Pulmonary artery endothelial cell (primary cell): ENCODE measurements at places on chromosomes 2 and 18.

DNA sequence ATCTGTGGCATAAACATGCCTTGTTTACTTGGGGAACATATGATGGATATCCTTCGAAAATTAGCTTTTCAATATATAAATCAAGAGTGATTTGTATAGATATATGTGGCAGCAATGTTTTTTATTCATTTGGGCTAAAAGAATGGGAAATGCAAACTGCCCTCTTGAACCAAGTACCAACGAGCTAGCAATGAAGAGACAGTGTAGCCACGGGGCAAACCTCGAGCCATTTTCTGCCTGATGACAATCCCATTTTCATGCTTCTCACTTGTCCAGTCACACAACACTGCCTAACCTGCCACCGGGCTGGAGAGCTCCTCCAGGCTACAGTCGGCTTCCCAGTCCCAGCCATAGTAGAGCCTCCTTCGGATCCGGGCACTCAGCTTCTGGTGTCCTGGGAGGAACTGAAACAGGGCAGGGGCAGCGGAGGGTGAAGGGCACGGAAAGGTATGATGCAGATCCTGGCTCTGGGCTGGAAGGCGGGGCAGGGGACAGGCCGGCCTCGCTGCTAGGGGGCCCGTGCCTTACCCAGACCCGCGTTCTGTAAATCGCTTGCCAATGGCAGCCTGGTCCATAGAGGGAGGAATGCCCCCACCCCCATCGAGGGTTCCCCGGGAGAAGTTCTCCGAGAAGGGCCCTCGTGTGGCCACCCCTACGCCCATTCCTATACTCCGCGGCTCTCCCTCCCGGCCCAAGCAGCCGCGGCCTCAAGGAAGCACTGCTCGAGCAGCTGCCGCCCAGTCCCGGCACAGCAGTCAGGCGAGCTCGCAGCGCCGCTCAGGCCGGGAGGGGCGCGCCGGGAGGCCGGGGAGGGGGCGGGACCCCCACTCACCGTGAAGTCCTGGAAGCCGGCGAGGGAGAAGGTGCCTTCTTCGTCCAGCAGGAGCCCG lies 552 bp downstream of the CNPPD1 start:
- DNase-seq = no peak

- DNase-seq = no peak
Observed at GRCh38 chr18:10690366-10690765, 164.5 kb downstream of the NAPG start.

DNA sequence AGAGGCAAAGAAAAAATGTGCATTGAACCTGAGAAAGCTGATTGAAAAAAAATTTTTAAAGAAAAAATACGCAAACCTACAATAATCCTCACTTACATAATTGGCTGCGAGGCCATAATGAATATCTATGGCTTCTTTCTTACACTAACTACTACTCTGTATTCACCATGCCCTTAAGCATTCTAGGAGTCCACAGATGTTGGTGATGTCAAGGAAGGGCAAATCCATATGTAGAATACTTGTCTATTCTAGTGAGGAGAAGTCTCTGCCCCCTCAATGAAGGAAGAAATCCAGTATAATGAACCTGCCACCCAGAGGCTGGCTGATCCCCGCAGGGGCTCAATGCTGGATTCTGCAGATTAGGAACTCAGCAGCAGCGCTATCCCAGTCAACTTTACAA lies 14.3 kb downstream of the GALNT3 start:
- no peak for DNase-seq

DNA sequence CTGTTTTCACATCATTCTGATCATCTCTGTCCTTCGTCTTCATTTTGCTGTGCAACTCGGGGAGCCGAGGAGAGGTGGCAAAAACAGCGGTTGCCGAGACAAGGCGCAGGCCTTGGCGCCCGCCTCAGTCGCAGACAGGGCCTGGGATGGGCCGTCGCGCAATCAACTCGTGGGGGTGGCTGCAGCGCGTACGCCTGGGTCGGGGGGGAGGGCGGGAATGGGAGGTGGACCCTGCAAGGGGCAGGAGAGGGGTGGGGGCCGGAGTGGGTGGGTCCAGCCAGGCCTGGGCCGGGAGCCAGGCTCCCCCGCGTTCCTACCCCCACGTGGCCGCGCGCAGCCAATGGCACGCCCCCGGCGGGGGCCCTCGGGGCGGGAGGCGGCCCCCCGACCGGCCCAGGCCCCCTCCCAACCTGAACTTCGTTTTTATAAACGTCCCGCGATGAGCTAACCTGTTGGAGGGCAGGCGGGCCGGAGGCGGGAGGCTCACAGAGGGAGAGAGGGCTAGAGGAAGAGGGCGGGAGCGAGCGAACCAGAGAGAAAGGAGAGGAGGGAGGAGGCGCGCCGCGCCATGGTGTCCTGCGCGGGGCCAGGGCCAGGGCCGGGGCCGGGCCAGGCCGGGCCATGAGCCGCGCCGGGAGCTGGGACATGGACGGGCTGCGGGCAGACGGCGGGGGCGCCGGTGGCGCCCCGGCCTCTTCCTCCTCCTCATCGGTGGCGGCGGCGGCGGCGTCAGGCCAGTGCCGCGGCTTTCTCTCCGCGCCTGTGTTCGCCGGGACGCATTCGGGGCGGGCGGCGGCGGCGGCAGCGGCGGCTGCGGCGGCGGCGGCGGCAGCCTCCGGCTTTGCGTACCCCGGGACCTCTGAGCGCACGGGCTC lies at the start of gene HOXD13:
TSS of gene HOXD13 (plus strand) at position 452 of the 875 bp plus-strand sequence. CDS start at position 622, 170 bp downstream.
- no peak for DNase-seq

DNA sequence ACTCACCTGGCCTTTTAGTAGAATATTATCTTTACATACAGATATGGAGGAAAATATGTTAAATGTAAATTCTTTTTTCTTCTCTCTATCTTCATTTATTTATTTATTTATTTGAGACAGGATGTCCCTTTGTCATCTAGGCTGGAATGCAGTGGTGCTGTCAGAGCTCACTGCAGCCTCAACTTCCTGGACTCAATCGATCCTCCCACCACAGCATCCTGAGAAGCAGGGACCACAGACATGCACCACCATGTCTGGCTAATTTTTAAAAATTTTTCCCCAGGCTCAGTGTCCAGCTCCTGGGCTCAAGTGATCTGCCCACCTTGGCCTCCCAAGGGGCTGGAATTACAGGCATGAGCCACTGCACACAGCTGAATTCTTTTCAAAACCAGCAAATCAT lies 20.3 kb downstream of the KYNU start:
- DNase-seq = no peak

GRCh38 chr2:120658770-120659158 lies 76.9 kb upstream of the GLI2 start:
- DNase-seq = no peak

- no peak for DNase-seq
Observed at GRCh38 chr2:108988796-108989713, at the start of gene EDAR. TSS of gene EDAR (minus strand) at chr2:108989220. CDS start at chr2:108931014, 58,206 bp downstream.

DNA sequence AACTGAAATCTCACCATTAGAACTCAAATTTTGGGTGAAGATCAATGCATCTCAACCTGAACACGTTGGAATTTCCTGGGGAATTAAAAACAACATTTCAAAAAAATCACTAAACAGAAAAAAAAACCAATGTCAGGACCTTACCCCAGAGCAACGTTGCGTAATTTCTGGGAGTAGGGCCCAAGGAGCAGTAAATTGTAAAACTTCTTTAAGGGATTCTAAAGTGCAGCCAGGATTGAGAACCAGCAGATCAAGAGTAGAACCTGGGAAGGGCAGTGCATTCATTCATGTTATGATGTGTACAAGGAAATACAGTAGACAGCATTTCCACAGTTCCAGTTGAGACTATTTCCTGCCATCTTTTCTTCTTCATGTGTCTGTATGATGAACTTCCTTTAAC lies 56.9 kb downstream of the RHBDD1 start:
- no peak for DNase-seq

DNA sequence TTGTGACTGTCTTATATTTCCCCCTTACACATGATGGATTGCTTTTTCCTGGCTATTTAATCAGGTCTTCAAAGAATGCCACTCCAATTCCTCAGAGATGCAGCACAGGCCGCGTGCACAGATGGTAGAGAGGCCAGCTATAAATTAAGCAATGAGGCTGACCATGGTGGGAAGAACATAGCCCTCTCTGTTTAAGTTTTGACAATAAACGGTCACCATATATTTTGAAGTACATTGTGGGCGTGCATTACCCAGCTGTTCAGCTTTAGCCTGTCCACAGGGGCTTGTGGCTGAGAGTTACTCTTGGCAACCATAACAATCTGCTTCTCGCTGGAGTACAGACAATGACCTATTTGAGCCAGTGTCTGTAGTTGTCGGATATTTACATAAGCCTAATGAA lies 730.8 kb downstream of the DCC start:
- no peak for DNase-seq

GRCh38 chr2:76318848-76319360 lies 608.2 kb upstream of the GCFC2 start:
- no peak for DNase-seq

- DNase-seq = no peak
Observed at GRCh38 chr18:48695671-48696070, 156.8 kb downstream of the CTIF start.

- DNase-seq = no peak
Observed at GRCh38 chr18:48894799-48895346, 55.9 kb downstream of the SMAD7 start.

- no peak for DNase-seq
Observed at GRCh38 chr2:150209746-150210145, 277.7 kb downstream of the RND3 start.
